Activated CD4-positive, CD25-positive, alpha-beta regulatory T cell treated with anti-CD3 and anti-CD28 coated beads, Interleukin-2, amount 50 U/mL, for 24 hours (primary cell): ENCODE measurements at places on chromosomes 7 and 10.

DNA sequence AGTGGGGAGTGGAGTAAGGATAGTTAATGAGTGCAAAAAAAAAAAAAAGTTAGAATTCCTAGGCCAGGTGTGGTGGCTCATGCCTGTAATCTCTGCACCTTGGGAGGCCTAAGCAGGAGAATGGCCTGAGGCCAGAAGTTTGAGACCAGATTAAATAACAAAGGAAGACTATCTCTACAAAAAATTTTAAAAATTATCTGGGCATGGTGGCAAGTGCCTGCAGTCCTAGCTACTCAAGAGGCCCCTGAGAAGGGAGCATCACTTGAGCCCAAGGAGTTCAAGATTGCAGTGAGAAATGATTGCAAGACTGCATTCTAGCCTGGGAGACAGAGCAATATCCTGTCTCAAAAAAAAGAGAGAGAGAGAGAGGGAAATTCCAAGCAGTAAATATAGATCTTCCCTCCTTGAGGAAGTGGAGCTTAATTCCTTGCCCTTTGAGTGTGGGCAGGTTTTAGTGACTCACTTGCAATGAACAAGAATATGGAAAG is 19.5 kb upstream of the CSTF2T start:
- no peak for ATAC-seq

- ATAC-seq = no peak
These were observed 55.7 kb downstream of the TPK1 start for GRCh38 chr7:144780071-144780608.

- ATAC-seq = no peak
These were observed 73.6 kb downstream of the AHCYL2 start for GRCh38 chr7:129298268-129298893.

DNA sequence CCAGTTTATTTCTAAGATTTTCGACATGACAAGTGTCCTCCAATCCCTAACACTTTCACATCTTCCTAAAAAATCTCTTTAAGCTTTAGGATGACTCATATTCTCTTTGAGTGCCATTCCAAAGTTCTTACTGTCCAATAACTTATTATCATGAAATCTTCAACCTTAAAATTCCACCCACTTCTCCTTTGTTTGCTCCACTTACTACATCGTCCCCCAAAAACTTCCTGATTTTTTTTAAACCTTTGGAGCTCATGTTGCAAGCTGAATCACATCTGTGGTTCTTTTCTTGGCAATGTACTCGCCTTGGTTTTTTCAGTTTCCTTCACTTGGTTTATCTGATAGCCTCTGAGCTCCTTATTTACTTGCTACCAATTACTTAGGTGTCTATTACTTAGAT is 39.2 kb upstream of the JCAD start:
- no peak for ATAC-seq

DNA sequence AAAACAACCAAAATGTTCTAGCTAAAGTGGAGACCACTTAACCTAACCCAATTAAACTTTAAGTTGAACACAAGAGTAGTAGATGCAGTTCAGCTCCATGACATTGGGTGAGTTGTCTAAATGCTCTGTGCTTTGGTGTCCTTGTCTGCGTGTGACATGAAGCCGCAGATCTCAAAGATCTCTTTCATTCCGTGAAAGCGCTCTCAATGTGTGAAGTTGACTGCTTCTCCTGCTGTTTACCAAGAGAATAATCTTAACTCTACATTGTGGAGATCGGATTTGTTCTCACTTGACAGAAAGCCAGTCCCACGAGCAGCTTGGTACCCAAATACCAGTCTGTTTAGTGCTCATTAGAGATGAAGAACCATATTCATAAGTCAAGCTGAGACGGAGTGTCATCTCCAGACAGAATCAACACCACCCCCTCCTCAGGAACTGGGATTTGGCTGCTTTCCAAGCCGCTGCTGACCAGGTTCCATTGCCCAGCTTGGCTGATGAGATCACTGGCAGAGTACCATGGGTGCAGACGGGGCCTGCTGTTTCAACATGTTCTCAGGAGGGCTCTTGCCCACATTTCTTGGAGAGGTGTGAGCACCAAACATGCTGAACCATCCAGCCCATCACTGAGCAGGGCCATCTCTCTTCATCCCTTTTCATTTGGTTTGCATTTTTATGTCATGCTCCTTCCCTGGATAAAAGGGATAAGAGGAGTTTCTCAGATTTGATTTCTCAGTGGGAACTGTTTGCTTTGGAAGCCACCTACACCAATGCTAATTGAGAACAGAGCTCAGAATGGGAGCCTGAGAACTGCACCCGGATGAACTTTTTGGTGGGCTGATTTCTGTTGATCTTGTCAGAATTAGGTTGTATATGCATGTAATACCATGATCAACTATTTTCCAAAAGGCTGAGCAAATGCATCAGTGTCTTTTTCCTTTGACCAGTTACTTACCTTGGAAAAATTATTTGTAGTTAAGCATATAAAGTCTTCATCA is 95.8 kb upstream of the AGBL3 start:
- ATAC-seq = no peak

GRCh38 chr10:116096526-116096925 is 176.5 kb downstream of the GFRA1 start:
- no peak for ATAC-seq

- ATAC-seq = no peak
These were observed 58.4 kb downstream of the VOPP1 start for GRCh38 chr7:55513868-55514267.

- no peak for ATAC-seq
These were observed 34.8 kb downstream of the MTURN start for GRCh38 chr7:30169579-30169978.

GRCh38 chr7:4331711-4332110 is 350.4 kb upstream of the FOXK1 start:
- ATAC-seq = no peak

- ATAC-seq = peak; percentile 71
These were observed 1.3 kb upstream of the C10orf67 start for GRCh38 chr10:23345861-23346260.

DNA sequence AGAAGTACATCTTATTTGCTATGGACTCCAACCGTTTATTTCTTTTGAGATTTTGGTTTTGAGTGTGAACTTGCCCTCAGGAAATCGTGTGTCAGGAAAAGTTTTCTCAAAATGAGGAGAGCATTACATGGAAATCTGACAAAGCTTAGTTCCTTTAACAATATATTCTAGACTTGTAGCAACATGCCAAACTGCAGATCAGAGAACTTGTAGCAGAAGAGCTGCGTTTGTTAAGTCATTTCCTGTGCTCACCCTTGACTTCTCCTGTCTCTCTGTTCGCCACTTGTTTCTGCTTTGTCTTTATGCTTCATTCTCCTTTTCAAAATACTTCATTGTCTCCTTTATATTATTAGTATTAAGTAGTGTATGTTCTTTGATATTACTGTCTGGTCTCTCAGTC is 116.6 kb upstream of the FOXP2 start:
- no peak for ATAC-seq
